ENCODE measurements at places on chromosomes 7 and 10. TPM values are rescaled to one million over a fixed set of nuclear protein-coding genes. Genes with fewer than 3 reads are reported as not detected.

DNA sequence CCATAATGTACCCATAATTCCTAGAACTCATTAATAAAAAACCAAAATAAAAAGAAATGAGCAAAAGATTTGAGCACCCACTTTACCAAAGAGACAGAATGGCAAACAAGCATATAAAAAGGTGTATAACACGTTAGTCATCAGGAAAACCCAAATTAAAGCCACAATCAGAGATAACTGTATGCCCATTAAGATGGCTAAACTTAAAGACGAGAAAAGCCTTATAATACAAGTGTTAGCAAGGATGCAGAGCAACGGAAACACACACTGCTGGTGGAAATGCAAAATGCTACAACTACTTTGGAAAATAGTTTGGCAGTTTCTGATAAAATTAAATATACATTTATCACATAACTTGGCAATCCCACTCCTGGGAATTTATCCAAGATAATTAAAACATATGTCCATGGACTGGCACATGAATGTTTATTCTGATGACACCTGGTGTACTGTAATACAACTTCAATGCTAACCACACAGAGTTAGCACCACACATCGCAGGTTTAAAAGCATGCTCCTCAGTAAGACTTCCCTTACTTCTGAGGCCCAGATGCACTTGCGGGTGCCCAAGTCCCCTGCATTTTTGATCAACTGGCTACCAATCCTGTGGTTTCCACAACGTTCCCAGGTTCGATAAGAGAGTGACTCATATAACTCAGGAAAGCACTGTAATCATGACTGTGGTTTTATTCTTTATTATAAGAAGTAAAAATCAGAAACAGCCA lies 158.6 kb downstream of the SNX13 start:
- no peak overlapping the region for H3K27ac ChIP-seq
- no peak overlapping the region for H3K4me3 ChIP-seq
- no peaks in the 10 kb centered on the region for H3K4me1 ChIP-seq

DNA sequence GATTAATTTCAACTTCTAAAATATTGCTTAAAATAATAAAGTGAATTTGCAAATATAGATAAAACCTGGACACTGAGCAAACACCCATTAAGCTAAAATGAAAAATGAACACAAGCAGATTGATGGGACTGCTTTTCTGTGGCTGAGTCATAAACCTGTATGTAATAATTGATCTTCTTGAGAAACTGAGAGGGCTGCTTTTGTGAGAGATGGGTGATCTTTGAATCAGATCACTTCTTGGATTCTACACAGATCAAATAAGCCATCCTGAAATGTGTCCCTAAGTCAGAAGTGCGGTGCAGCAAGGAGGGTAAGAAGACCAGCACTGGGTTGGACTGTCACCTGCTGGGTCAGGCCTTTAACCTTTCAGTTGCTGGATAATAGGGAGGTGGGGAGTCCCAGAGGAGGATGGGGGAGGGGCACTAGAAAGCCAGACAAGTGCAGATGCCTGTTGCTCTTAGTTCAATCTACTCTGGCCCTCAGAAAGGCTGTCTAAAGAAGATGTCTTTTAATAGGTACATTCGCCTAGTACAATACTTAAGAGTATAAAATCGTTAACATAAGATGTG lies 178.2 kb upstream of the NAMPT start:
- H3K27me3 ChIP-seq: no peaks in the 10 kb centered on the region
- no peak overlapping the region for H3K4me3 ChIP-seq
- H3K27ac ChIP-seq: no peak overlapping the region
- H3K36me3 ChIP-seq: no peaks in the 10 kb centered on the region

GRCh38 chr10:93821051-93821772 lies 63.5 kb downstream of the LGI1 start:
- H3K36me3 ChIP-seq: no peaks in the 10 kb centered on the region
- no peak overlapping the region for H3K4me3 ChIP-seq
- no peaks in the 10 kb centered on the region for H3K4me1 ChIP-seq
- peaks cover 30% of the 10 kb centered on the region for H3K27me3 ChIP-seq
- no peak overlapping the region for H3K27ac ChIP-seq
- no peak for DNase-seq

GRCh38 chr7:93367254-93367653 lies 135.1 kb downstream of the VPS50 start:
- H3K27ac ChIP-seq: no peak overlapping the region
- DNase-seq: no peak
- peaks cover 6% of the 10 kb centered on the region for H3K27me3 ChIP-seq

GRCh38 chr10:124474514-124475070 lies 13.0 kb downstream of the LHPP start:
- no peak for DNase-seq
- no peaks in the 10 kb centered on the region for H3K4me1 ChIP-seq
- H3K27me3 ChIP-seq: no peaks in the 10 kb centered on the region
- no peak overlapping the region for H3K27ac ChIP-seq
- no peak overlapping the region for H3K4me3 ChIP-seq
- no peaks in the 10 kb centered on the region for H3K36me3 ChIP-seq

- DNase-seq: no peak
- no peaks in the 10 kb centered on the region for H3K4me1 ChIP-seq
- no peaks in the 10 kb centered on the region for H3K36me3 ChIP-seq
- peaks cover 12% of the 10 kb centered on the region for H3K27me3 ChIP-seq
- H3K27ac ChIP-seq: no peak overlapping the region
- no peak overlapping the region for H3K4me3 ChIP-seq
These were observed 30.2 kb downstream of the PTPRE start for GRCh38 chr10:127937069-127937468.

GRCh38 chr10:21523557-21524008 lies 1.9 kb downstream of the SKIDA1 start:
- H3K27ac ChIP-seq: no peak overlapping the region
- no peaks in the 10 kb centered on the region for H3K36me3 ChIP-seq
- peaks cover 42% of the 10 kb centered on the region for H3K27me3 ChIP-seq
- no peak for DNase-seq
- peaks cover 53% of the 10 kb centered on the region for H3K4me1 ChIP-seq

- no peak for DNase-seq
- no peak overlapping the region for H3K27ac ChIP-seq
- H3K36me3 ChIP-seq: no peaks in the 10 kb centered on the region
- H3K4me1 ChIP-seq: peaks cover 8% of the 10 kb centered on the region
- peaks cover 7% of the 10 kb centered on the region for H3K27me3 ChIP-seq
These were observed 164.3 kb upstream of the AKR1E2 start for GRCh38 chr10:4661511-4662255.

GRCh38 chr7:142412551-142413193 lies 154.8 kb upstream of the PRSS58 start:
- H3K36me3 ChIP-seq: no peaks in the 10 kb centered on the region
- no peak overlapping the region for H3K27ac ChIP-seq
- H3K4me3 ChIP-seq: no peak overlapping the region
- peaks cover 3% of the 10 kb centered on the region for H3K27me3 ChIP-seq

GRCh38 chr10:111323389-111323966 lies 246.6 kb downstream of the ADRA2A start:
- no peaks in the 10 kb centered on the region for H3K36me3 ChIP-seq
- H3K27ac ChIP-seq: no peak overlapping the region
- DNase-seq: no peak
- no peak overlapping the region for H3K4me3 ChIP-seq
- H3K27me3 ChIP-seq: no peaks in the 10 kb centered on the region

DNA sequence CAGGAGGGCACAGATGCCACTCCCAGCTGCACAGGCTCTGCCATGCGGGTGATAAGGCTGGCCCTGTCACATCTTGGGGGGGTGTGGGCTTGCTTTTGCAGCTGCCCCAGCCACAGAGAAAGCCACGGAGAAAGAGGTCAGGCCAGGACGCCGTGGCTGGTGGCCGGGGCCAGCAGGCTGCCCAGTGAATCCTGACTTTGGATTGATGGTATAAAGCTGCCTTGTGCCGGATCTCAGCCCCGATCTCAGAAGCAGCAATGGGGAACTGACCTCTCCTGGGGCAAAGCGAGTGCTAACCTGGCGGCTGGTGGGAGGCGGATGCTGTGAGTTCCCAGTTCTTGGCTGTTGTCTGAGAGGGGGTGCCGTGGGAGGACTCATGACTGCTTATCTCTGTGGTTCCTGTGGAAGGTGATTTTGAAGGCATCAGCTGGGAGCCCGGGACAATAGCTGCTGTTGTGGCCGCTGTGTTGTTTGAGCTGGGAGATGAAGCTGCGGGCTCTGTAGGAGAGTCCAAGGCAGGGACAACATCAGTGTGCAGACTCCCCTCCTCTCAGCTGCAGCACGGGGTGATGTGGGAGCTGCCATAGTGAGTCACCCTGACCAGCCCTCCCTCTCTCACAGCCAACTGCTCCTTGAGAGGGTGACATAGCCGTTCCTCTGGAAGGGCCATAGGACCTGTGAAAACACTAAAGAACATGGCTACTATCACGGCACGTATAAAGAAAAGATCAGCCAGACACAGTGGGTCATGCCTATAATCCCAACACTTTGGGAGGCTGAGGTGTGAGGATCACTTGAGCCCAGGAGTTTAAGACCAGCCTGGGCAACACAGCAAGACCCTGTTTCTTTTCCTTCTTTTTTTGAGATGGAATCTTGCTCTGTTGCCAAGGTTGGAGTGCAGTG lies 17.0 kb downstream of the IL15RA start:
- H3K27ac ChIP-seq: no peak overlapping the region
- no peaks in the 10 kb centered on the region for H3K27me3 ChIP-seq
- H3K4me3 ChIP-seq: no peak overlapping the region
- no peaks in the 10 kb centered on the region for H3K4me1 ChIP-seq

- no peak overlapping the region for H3K27ac ChIP-seq
- peaks cover 15% of the 10 kb centered on the region for H3K4me1 ChIP-seq
- H3K4me3 ChIP-seq: no peak overlapping the region
- H3K36me3 ChIP-seq: no peaks in the 10 kb centered on the region
- H3K27me3 ChIP-seq: peaks cover 6% of the 10 kb centered on the region
These were observed 80.5 kb downstream of the ABCA13 start for GRCh38 chr7:48251766-48252165.

DNA sequence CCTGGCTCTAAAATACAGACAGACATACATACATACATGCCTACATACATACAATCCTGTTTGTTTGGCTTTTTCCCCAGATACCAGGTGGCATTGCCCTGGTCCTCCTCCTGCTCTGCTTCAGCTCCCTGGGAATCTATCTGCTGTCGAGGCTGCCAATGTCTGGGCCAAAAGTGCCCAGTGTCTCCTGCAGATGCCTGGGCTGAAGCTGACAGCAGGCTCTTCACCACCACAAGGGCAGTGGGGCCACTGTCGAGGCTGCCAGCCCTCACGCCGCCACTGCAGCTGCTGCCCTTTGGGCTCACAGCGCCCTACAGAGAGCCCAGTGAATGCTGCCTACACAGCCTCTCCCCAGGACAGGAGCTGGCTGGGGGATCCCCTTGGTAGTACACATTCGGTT lies 18.0 kb upstream of the STN1 start:
- peaks cover 4% of the 10 kb centered on the region for H3K27me3 ChIP-seq
- H3K4me1 ChIP-seq: no peaks in the 10 kb centered on the region
- no peaks in the 10 kb centered on the region for H3K36me3 ChIP-seq
- H3K4me3 ChIP-seq: no peak overlapping the region
- DNase-seq: no peak

- H3K4me1 ChIP-seq: no peaks in the 10 kb centered on the region
- peaks cover 34% of the 10 kb centered on the region for H3K27me3 ChIP-seq
- H3K4me3 ChIP-seq: no peak overlapping the region
- H3K36me3 ChIP-seq: no peaks in the 10 kb centered on the region
- no peak overlapping the region for H3K27ac ChIP-seq
These were observed 51.6 kb downstream of the PRLHR start for GRCh38 chr10:118543714-118544400.

- H3K4me3 ChIP-seq: no peak overlapping the region
- DNase-seq: no peak
- H3K27me3 ChIP-seq: peaks cover 6% of the 10 kb centered on the region
- H3K36me3 ChIP-seq: no peaks in the 10 kb centered on the region
- H3K27ac ChIP-seq: no peak overlapping the region
These were observed 33.4 kb upstream of the VWDE start for GRCh38 chr7:12436896-12437535.

- no peaks in the 10 kb centered on the region for H3K27me3 ChIP-seq
- H3K36me3 ChIP-seq: peaks cover 48% of the 10 kb centered on the region
- H3K4me1 ChIP-seq: peaks cover 12% of the 10 kb centered on the region
- H3K4me3 ChIP-seq: no peak overlapping the region
- no peak overlapping the region for H3K27ac ChIP-seq
- DNase-seq: no peak
These were observed 141.3 kb downstream of the GRK5 start for GRCh38 chr10:119348516-119349240.

- H3K27me3 ChIP-seq: no peaks in the 10 kb centered on the region
- no peak for DNase-seq
- H3K4me3 ChIP-seq: no peak overlapping the region
- H3K4me1 ChIP-seq: no peaks in the 10 kb centered on the region
- no peak overlapping the region for H3K27ac ChIP-seq
- peaks cover 10% of the 10 kb centered on the region for H3K36me3 ChIP-seq
These were observed 29.1 kb downstream of the DPCD start for GRCh38 chr10:101617102-101617823.

DNA sequence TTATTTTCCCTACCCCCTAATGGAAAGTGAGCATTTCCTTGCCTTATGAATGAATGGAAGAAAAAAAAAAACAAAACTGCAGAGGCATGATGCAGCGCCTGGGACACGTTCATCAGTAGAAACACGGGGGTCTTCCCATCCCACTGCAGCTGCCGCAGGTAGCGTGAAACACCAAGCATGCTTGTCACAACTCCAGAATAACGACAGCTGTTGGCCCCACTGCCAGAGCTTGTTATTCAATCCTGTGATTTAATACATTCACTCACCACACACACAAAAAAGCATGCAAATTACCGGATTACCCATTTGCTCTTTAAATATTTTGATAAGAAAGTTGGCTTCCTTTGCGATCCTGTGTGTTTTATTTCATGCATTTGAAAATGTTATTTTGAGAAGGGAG lies 48.4 kb upstream of the GNA12 start:
- H3K27me3 ChIP-seq: peaks cover 2% of the 10 kb centered on the region
- DNase-seq: no peak
- H3K27ac ChIP-seq: no peak overlapping the region
- no peaks in the 10 kb centered on the region for H3K36me3 ChIP-seq
- H3K4me3 ChIP-seq: no peak overlapping the region

- no peaks in the 10 kb centered on the region for H3K4me1 ChIP-seq
- DNase-seq: no peak
- no peaks in the 10 kb centered on the region for H3K27me3 ChIP-seq
These were observed 27.0 kb downstream of the MMD2 start for GRCh38 chr7:4931943-4932342.

The LBX1 gene
- not detected for total RNA-seq

The CALML3 gene
- total RNA-seq: not detected

The TUBB8 gene
- total RNA-seq: not detected

The TMEM213 gene
- 1.1 TPM for total RNA-seq

The SAMD9 gene
- 94.9 TPM for total RNA-seq

The STN1 gene
- total RNA-seq: 55.1 TPM

The RUFY2 gene
- 12.2 TPM for total RNA-seq

The C10orf67 gene
- total RNA-seq: not detected

The CTAGE15 gene
- not detected for total RNA-seq

The OR2A7 gene
- 3.2 TPM for total RNA-seq
